ENCODE measurements at places on chromosomes 16 and 17. TPM values are rescaled to one million over a fixed set of nuclear protein-coding genes. Genes with fewer than 3 reads are reported as not detected.

DNA sequence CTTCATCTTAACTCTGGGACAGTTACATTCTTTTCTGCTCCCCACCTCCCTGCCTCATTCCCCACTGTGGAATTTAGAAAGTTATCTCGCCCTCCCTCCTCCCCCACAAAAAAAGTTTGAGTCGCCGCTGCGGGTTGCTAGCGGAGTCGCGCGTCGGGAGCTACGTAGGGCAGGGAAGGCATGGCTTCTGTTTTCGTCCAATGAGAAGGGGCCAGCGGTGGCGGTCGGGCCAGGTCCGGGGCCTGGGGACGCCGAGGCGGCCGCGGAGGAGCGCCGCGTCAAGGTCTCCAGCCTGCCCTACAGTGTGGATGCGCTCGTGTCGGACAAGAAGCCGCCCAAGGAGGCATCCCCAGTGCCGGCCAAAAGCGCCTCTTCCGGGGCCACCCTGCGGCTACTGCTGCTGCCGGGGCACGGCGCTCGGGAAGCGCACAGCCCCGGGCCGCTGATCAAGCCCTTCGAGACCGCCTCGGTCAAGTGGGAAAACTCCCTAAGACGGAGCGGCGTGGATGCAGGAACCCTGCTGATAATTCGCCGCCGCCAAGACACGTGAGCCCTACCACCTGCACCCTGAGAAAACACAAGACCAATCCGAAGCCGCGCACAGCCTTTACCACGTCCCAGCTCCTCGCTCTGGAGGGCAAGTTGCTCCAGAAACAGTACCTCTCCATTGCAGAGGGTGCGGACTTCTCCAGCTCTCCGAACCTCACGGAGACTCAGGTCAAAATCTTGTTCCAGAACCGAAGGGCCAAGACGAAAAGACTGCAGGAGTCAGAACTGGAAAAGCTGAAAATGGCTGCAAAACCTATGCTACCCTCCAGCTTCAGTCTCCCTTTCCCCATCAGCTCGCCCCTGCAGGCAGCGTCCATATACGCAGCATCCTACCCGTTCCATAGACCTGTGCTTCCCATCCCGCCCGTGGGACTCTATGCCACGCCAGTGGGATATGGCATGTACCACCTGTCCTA, 8.9 kb downstream of the OR4D1 start:
- no peak for DNase-seq

GRCh38 chr16:88497561-88498462, 44.7 kb downstream of the ZFPM1 start:
- DNase-seq, result no peak

- peak; percentile 55 for DNase-seq
Observed at GRCh38 chr16:56354746-56355145, 70.6 kb downstream of the AMFR start.

DNA sequence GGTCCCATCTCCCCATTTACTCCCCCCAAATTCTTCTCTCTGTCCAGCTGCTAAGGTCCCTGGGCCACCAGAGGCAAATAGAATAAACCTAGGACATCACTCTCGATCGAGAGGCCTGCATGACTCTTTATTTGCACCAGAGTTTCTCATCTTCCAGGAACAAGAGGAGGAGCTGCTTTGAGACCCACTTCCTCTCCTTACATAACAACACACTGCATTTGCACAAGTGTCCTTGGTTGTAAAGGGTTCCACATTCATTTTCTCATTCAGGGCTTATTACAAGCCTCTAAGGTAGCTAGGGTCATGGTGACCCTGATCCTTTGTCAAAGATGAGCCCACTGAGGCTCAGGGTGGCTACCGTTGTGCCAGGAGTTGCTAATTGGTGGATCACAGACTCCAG, 38.1 kb upstream of the RHOT1 start:
- no peak for DNase-seq

Gene TLCD1
- 2.4 TPM for total RNA-seq

- no peak for DNase-seq
Observed at GRCh38 chr16:13193721-13194120, 292.3 kb downstream of the SHISA9 start.

DNA sequence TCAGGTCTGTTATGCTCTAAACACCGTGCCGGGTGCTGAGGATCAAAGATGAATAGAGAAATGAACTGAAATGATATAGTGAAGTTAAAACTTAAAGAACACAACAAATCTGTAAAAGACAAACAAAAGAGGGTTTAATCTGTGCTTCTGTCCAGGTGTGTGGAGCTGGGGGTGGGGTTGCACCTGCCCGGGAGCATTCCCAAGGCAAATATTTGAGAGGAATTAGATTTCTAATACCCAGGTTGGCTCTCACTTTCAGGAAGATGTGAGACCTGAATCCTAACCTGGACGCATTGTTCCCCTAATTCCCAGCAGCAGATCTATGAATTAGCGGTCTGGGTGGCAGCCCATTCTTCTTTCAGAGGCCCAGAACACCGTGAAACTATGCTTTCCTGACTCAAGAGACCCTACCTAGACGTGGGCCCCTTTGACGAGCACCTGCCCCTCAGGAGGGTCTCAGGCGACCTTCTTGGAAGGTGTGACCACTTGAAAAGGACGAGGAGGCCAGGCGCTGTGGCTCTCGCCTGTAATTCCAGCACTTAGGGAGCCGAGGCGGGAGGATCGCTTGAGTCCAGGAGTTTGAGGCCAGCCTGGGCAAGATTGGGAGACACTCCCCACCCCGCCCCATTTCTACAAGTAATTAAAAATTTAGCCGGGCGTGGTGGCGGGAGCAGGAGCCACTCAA, 677 bp upstream of the RANGRF start:
- DNase-seq, result no peak

DNA sequence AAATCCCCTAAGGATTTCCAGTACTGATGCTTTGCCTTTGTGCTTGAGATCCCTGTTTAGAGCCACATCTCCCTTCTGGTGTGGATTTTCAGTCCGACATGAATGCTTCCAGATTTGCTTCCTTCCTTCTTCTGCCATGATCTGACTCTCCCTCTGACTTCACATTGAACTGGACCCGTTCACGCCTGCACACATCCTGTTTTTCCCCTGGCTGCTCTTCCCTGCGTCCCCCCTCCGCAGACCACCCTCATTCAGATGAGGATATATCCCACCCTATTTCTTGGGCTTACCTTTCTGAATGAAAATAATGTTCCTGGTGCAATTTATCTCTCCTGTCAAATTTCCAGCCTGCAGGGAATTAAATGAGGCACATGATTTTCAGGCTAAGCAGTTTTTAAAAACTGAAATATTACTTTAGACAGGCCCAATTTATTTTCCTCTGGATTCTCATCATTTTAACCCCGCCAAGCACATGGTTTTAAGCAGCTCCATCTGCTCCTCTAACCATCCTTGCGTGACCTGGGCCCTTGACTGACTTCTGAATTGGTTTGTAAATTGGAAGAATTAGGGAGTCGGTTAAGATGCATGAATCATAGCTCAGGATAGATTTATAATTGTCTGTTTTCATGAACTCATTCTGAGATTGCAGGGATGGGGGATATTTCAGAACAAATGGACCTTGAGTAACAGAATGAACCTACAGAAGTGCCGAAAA, 59.2 kb downstream of the BMERB1 start:
- no peak for DNase-seq

Gene C16orf74
- total RNA-seq, result 0.95 TPM

DNA sequence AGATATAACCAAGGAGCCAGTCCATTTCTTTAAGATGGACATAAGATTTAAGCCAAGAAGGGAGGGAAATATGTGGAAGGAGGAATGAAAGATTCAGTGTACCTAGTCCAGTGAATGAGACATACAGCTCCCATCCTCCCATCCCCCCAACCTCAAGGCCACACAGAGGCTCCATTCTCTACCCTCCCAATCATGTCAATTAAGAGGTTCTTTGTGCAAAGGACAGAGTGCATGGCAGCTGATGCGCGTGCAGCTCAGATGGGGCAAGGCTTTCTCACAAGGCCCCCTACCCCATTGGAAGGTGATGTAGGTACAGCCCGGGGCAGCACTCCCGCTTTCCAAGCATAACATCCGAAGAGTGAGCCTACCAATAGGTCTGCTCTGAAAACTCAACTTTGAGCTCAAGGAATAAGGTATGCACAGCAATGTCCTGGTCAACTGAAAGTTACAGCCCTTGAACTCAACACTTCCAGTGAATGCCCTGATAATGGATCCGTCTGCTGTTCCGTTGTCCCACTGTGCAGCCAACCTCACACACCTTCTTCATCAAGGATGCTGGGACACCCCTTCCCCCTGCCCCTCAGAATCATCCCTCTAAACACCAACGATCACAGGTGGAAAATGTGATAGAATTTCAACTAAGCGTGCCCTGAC, 458.1 kb downstream of the SOX9 start:
- DNase-seq, result no peak

Gene MMP25
- total RNA-seq, result 1.7 TPM

DNA sequence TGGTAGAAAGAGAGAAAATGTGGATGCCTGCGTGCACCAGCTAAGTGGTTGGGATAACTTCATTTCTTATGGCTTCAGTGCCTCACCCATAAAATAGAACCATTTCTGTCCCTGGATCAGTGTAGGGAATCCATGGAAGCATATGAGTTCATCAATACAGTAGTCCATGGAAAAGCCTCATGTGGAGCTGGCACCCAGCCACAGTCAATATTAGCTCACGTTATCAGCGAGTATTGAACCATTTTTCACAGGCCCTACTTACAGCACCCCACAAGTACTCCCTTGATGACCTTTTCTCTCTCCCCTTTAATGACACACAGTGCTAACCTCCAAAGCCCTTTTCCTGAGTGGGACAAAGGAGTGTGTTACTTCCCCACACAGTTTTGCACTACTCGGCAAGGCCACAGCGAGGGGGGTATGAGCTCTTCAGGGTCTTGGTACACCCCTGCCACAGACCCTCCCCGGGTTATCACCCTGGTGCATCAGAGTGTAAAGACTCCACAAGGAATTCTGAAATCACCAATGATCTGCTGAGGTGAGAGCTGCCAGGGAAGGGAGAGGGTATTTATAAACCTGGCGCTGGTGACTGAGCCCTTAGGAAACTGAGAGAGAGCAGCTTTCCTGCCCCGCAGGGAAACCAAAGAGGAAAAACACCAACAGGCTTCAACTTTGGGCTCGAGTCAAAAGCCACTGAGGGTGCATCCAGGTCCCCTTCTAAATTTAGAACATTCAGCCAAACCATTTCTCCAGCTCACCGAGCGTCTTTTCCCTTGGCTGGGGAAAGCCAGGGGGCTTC, 36.9 kb downstream of the DYNLRB2 start:
- DNase-seq, result no peak

DNA sequence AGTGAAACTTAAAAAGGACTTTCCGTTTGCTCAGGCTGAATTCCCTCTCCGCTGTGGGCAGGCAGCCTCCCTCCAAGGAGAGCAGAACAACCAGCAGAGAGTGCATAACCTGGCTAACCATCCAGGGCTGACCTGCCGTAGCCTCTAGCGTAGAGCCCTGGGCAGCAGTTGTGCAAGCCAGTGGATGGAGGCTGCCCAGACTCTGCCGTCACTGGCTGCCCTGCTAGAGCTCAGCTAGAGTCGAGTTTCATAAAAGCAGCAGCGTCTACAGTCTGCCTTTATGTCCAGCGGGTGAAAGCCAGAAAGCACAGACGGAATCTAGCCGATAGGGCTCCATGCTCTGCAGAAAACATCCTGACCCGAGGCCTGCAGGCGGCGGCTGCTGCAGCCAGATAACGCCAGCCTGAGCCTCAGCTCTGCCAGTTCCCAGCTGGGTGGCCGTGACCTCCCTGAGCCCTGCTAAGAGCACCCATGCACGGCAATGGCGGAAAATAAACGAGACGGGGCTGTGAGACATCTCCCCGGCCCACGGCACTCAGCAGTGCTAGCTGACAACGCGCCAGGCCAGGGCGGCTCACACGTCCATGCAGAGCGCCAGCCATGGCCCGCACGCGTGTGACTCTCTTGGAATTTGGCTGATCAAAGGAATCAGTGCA, 231.3 kb downstream of the ENGASE start:
- DNase-seq, result no peak

Data from Right ventricle myocardium inferior (tissue), 1 donor.